ENCODE measurements at places on chromosomes 2 and 18.

- DNase-seq: no peak
Observed at GRCh38 chr2:37641582-37642171, 29.8 kb downstream of the CDC42EP3 start.

GRCh38 chr18:7566567-7567473 is at the start of gene PTPRM:
Gene PTPRM, plus strand, starts transcription at chr18:7567316. Its CDS starts 503 bp downstream, at chr18:7567819.
- DNase-seq: peak; percentile 70

- no peak for DNase-seq
Observed at GRCh38 chr2:27714053-27714452, 50.4 kb downstream of the SLC4A1AP start.

DNA sequence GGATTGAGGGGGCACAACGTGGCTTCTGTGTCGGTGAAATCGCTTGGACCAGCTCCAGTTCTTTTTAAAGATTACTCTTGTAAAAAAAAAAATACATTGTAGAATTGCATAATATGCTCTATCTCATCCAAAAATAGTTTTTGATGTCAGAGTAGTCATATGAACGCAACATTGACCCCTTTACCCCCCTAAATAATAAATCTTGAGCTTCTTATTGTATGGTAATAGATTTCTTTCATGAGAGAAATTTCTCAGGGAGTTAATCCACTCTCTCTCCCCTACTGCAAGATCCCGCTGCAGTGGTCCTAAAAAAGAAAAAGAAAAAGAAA is 50.2 kb upstream of the PAIP2B start:
- DNase-seq: no peak

DNA sequence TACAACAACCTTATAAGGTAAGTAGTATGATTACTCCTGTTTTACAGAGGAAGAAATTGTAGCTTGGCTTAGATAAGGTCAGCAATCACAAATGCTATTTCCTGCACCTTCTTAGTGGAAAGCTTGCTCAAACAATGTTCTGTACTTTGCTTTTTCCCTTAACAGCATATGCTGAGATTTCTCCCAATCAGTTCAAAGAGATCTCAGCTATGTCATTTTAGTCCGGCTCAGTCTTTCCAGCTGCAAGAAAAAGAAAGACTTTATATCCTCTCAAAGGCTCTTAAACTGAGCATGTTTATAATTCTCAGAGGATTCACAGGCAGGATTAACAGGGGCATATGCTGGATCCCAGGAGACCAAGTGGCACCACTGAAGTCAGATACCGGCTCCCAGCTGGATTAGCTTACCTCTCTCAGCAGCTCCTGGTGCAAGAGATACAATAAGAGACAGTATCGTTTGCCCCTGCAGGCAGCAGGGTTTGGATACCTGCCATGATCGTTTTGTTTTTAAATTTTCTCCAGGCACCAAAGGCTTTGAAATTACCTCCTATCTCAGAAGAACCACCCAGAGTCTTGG is 29.5 kb downstream of the KIAA2012 start:
- DNase-seq: no peak

DNA sequence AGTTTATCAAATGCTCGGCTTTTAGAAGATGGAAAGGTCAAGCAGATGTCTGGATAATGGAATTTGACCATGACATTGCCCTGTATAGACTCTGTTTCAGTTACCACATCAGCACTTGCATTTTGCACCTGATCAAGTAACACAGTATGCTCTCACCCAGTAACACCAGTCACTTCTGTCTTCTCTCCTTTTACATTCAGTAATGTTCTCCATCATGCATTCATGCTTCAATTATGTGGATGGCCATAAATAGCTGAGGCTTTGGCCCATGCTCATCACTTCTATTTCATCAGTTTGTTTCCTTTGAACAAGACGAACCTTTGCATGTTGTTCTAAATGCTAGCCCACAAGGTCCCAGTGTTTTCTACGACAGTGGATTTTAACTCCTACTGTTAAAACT is 322.9 kb upstream of the ACVR2A start:
- DNase-seq: no peak

- no peak for DNase-seq
Observed at GRCh38 chr2:42835577-42836371, 43.4 kb upstream of the HAAO start.

GRCh38 chr2:112195950-112196349 is 57.8 kb downstream of the FBLN7 start:
- DNase-seq: no peak

DNA sequence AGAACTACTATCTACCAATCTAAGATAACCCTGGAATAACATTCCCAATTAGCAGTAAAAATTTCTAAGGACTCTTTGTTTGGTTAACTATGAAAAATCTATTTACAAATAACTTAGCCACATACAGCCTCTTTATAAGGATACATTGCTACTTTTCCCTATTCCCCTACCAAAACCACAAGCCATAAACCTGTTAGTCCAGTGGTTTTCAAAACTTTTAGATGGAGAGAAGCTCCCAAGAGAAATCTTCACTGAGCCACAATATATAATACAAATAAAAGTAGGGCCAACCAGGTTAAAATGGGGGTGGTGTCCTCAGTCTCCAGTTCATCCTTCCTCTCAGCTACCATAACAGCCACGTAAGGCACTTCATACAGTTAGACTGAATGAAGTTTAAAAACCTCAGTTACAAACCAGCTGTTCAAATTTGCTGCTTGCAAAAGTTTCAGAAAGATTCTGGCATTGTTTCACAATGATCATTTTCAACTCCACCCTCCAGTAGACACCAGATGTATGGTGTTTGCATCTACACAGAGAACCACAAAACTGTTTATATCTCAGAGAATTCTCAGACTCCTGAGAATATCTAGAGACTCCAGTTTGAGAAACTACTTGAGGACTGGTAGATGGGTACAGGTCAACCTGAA is 26.0 kb downstream of the SOS1 start:
- DNase-seq: no peak

GRCh38 chr2:36163520-36164254 is 191.9 kb upstream of the CRIM1 start:
- DNase-seq: no peak

- DNase-seq: no peak
Observed at GRCh38 chr18:11286431-11286830, 137.1 kb upstream of the PIEZO2 start.

GRCh38 chr2:220006152-220006621 is 378.8 kb downstream of the SLC4A3 start:
- DNase-seq: no peak

DNA sequence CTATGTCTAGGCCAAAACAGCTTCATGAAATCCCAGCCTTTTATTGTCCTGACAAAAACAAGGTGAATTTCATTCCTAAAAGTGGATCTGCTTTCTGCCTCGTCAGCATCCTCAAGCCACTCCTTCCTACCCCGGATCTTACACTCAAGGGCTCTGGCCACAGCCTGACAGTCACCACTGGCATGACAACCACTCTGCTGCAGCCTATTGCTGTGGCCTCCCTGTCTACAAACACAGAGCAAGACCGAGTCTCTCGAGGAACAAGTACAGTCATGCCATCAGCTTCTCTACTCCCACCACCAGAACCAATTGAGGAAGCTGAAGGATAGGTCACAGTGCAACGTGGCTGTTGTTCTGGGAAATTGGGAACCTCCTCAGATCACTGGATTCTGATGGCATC is 106.1 kb downstream of the ICA1L start:
- DNase-seq: no peak

- DNase-seq: no peak
Observed at GRCh38 chr2:205148755-205149154, 533.5 kb upstream of the NRP2 start.

DNA sequence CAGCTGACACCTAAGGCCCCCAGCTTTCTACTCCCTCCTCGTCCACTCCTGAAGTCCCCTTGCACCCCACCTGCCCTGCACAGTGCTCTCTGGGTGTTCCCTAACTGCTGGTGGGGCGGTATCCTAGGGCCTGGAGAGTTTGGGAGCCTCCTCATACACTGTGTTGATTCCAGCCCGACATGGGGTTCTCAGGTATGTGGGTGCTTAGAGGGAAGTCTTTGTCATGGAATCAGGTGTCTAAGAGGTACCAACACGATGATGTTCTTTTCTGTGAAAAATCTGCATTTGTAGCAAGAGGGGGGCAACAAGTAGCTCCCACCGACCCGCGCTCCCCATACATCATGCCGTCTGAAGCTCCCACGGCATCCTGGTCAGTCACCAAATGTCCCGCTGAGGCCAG is 96.8 kb upstream of the SMAD7 start:
- no peak for DNase-seq

GRCh38 chr2:217092710-217093379 is 233.0 kb upstream of the TNP1 start:
- DNase-seq: no peak

- no peak for DNase-seq
Observed at GRCh38 chr2:13481201-13481600, 764.5 kb downstream of the TRIB2 start.

- no peak for DNase-seq
Observed at GRCh38 chr2:122905431-122905830, 1119.7 kb upstream of the CNTNAP5 start.

DNA sequence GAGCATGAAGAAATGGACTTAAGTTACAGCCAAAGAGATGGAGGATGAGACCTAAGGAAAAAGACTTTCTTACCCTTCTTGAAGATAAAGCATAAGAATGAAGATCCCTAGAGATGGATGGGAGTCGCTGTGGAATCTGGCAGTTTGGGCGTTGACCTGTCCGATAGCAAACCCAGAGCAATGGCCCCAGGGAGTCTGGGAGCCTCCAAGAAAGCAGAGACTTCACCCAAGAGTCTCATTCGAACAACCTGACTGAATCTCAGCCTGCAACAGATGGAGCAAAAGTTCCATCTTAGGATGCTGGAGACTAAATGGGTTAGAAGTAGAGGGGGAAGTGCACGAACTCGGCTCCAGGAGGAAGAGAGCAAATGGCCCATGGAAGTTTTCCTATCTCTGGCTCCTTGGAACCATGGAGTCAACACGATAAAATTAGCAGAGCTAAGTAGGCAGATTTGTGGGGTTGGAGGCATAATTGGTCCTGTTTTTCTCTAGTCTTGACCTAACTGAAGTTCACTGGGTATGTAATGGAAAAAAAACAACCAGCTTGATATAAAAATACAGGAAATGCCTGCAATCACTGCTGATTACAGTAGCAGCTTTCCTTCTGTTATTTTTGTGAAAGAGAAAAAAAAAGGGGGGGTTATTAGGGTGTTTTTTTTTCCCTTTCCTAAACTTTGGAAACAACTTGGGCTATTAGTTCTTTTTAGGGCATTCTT is 178.4 kb upstream of the EPAS1 start:
- no peak for DNase-seq

- DNase-seq: no peak
Observed at GRCh38 chr18:9578306-9578705, 36.1 kb downstream of the PPP4R1 start.

DNA sequence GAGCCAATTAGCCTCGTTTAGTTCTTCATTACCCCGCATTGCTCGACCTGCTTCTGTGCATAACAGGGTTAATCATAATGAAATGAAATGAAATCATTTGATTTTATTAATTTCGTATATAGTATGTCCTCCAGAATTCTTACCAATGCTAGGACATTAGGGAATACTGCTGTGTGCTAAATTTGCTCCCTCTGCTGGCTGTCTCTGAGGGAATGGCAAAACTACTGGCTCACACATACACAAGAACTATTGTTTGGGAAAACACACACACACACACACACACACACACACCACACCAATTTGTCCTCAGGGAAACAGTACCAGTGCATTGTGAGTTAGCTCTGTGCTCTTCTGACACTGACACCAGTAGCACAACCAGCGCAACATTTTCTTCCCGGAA is 273.3 kb upstream of the TCF4 start:
- no peak for DNase-seq

- no peak for DNase-seq
Observed at GRCh38 chr2:9179572-9180201, 26.9 kb upstream of the ASAP2 start.

DNA sequence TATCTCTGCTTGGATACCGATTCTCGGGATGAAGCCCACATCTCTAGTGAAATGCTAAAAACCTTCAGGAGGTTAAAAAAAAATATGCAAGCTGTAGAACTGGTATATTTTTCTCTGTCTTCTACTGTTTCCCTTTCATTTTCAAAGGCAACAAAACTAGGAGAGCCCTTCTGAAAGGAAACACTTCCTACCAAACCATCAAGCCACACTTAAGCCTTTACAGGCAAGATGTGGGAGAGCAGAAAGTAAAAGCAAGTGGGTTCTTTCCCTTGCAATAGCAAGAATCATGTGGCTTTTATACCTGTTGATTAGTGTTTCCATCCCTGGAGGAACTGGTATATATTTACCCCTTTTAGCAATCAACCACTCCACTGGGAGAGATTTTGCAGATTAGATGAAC is 147.9 kb upstream of the ACAA2 start:
- no peak for DNase-seq

DNA sequence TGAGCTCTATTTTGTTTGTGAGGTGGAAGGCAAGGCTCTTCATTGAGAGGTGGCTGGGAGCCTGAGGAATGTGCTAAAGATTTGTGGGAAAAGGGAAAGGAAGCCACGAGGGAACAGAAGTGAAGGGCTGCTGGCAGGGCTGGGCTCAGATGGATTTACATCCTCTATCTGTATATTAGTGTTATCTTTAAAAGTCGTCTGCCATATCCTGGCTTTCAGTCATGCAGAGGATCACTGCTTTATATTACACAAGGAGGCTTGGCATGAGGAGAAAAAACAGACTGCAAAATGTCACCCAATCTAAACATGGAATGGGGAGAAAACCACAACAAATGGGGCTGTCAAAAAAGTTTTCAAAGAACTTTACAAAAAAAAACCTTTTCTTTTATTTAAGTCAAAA is 434.4 kb downstream of the HRH4 start:
- no peak for DNase-seq

GRCh38 chr18:59459369-59460071 is 100.5 kb upstream of the LMAN1 start:
- no peak for DNase-seq

DNA sequence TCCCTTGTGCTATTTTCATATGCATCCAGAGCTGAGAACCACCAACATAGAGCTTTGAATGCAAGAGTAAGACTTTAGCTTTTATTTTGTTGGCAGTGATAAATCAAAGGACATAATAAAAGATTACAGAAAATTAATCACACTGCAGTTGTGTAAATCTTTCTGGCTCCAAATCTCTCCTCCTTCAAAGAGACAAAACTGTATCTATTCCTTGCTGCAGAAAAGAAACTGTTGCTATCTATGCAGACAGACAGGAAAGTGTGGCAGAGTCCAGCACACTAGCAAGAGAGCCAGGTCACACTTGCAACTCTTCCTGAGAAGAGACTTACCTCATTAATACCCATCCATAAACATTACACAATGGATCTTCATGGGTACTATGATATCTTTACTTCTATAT is 57.5 kb downstream of the DTNB start:
- no peak for DNase-seq

- DNase-seq: no peak
Observed at GRCh38 chr2:29583104-29583503, 338.3 kb downstream of the ALK start.

- DNase-seq: no peak
Observed at GRCh38 chr2:222284466-222284865, 14.3 kb downstream of the PAX3 start.

GRCh38 chr2:118340103-118340502 is 251.8 kb downstream of the INSIG2 start:
- DNase-seq: no peak

- DNase-seq: no peak
Observed at GRCh38 chr2:174395969-174396630, 570 bp downstream of the SCRN3 start.
